ENCODE measurements at places on chromosomes 1 and 21.

GRCh38 chr1:183877053-183877720, 72.3 kb downstream of the RGL1 start:
- DNase-seq = no peak

- DNase-seq = no peak
These were observed 104.4 kb upstream of the KCNK1 start for GRCh38 chr1:233509526-233509925.

DNA sequence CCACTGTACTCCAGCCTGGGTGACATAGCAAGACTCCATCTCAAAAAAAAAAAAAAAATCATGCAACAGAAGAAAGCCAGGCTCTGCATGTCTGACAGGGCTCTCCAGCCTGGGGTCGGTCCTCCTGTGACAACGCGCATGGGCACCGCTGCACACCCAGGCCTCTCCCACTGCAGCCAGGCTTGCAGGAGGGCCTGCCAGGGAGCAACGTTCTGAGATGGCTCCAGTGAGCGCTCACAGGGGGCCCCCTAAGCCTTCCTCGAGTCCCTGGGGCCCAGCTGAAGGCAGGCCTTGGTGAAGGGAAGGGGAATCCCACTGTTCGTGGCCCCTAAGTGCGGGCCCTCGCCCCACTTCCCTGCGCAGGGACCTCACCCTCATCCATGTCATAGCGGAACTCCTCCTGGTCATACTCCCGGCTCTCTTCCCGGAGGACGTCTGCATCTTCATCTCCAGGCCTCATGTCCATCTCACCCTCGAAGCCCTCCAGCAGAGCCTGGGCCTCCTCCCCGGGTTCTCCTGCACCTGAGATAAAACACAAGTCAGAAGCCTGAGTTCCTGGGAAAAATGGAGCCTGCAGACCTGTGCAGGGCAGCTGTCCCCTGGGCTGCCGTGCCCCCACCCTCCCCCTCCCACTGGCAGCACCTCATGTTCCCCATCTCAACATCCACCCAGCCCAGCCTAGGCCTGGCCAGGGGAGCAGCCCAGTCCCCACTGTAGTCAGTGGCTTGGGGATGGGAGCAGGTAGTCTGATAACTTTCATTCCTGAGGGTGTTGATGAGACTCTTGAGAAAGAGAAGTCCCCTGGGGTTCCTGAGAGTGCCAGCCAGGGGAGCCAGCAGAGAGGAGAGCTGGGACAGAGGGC, 20.3 kb downstream of the RSPH1 start:
- DNase-seq = no peak

DNA sequence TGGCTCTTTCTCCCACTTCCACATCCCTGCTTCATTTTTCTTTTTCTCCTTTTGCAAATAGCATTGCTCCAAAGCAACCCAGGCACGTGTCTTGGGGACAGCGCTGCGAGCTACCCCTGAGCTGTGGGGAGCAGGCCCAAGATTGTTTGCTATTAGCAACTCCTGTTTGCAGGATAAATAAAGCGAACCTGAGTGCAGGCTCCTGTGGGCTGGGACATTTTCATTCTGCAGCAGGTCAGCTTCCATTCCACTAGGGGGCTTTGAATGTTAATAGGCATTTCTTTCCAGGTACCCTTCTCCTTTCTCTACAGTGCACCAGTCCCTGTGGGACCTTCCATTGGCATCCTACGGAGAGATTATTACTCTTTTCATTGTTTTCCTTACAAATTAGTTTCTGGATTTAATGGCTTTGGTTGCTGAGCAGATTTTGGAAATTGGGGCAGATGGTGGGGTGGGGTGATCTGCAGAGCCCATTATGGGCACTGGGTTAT, 54.0 kb downstream of the OLFML3 start:
- no peak for DNase-seq

DNA sequence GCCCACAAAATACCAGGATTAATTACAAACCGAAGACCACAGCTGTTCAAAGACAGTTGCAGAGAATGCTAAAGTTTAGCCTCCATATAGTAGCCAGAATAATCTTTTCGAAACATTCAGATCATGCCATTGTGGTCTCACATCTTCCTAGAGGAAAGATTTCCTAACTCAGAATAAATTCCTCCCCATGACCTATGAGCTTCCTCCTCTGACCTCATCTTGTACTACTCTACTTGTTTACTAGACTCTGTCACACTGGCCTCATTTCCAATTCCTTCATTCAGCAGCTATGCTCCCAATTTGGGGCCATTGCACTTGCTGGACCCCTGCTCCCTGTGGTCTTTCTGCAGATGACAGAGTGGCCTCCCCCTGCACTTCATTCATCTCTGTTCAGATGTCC, 71.8 kb upstream of the LRRC53 start:
- DNase-seq = no peak

Data from inflammatory macrophage treated with lipopolysaccharide for 4 hours (primary cell).